GM04504 (cell line): ENCODE measurements at places on chromosomes 5 and 9.

DNA sequence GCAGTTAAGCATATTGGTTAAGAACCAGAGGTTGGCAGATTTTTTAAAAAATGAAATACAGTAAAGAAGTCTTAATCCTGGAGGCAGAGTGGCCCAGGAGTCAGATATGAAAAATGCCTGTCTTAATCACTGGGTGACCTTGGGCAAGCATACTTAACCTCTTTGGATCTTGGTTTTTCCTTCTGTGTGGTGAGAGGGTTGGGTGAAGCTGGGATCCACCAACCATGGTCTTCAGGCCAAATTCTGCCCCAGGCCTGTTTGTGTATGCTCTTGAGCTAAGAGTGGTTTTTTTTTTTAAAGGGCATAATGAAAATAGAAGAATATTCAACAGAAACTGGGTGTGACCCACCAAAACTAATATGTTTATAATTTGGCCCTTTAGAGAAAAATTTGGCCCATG, 20.0 kb upstream of the TEX48 start:
- no peak for DNase-seq

- no peak for DNase-seq
These were observed 17.4 kb upstream of the ADRB2 start for GRCh38 chr5:148808864-148809642.

- DNase-seq: no peak
These were observed 188.4 kb downstream of the C9orf50 start for GRCh38 chr9:129432297-129433154.

- no peak for DNase-seq
These were observed 53.7 kb downstream of the FGD3 start for GRCh38 chr9:93001031-93001430.

GRCh38 chr9:109766351-109766750, 13.6 kb upstream of the PALM2AKAP2 start:
- peak; percentile 88 for DNase-seq

DNA sequence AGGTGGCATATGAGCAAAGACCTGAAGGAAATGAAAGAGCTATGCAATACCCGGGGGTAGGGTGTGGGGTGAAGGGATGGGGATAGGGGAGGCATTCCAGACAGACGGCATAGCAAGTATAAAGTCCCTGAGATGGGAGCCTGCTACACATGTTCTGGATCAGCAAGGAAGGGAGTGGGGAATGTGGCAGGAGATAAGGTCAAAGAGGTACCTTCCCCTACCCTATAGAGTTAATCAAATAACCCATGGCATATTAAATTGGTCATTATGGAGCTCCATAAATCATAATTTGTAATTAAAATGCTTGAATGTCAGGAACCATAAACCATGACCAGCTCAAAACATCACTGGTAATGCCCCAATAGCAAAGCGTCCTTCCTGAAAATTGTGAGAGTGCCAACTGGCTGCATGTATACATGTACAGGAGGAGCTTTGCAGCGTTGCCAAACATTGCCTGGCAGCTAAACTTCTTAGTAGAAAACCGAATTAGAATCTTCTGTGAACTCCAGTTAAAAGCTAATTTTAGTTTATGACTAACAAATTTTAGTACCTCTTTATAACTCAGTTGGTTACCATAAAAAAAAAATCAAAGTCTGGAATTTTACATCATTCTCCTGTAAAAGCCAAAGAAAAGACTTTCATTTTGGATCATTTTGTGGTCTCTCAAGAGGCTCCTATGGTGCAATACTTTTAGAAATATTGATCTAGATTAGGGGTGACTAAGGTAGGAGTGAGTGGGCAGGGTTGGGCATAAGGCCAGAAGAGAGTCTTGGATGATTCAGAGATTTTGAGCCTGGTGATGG, 4.7 kb downstream of the DNAI1 start:
- peak; percentile 58 for DNase-seq

GRCh38 chr5:170206216-170206615, 26.6 kb upstream of the C5orf58 start:
- DNase-seq: no peak

DNA sequence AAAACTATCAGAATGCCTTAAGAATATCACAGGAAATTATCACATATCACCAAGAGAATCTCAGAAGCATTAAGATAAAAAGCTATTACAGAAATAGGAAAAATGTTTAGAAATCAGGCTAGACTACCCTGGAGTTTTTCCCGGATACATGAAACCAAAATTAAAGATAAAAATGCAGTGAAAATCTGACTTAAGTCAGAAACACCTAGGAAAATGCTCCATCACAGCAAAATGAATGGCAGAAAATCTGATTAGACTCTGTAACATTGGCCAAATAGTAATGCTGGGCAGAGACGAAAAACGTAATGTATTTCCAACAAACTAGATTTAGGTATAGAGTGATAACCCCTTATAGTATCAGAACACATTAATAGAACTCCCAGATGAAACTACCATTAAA, 1626.7 kb upstream of the C9orf72 start:
- no peak for DNase-seq

GRCh38 chr9:37668116-37668601, 17.4 kb downstream of the FRMPD1 start:
- no peak for DNase-seq

DNA sequence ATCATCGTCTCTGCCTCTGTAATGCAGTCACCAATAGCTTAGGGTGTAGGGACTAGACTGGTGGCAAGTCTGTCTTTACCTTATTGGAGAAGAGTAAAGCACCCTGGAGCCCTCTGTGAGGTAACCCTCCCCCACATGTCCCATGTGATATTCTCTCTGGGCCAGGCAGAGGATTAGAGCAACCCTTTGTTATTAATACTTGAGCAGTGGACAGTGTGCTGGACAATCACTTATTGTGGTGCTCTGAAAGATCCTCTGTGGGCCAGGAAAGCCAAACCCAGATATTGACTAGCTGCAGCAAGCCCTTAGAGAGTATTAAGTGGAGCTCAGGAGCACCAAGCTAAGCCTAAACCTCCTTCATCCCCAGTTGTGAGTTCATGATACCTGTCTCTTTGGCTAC, 139.7 kb upstream of the RUSC2 start:
- DNase-seq: no peak

GRCh38 chr5:81007637-81008027, 47.5 kb downstream of the RASGRF2 start:
- DNase-seq: no peak

GRCh38 chr9:121636341-121636865, 15.0 kb upstream of the DAB2IP start:
- DNase-seq: peak; percentile 53

GRCh38 chr9:2824564-2824963, 19.3 kb downstream of the PUM3 start:
- no peak for DNase-seq

DNA sequence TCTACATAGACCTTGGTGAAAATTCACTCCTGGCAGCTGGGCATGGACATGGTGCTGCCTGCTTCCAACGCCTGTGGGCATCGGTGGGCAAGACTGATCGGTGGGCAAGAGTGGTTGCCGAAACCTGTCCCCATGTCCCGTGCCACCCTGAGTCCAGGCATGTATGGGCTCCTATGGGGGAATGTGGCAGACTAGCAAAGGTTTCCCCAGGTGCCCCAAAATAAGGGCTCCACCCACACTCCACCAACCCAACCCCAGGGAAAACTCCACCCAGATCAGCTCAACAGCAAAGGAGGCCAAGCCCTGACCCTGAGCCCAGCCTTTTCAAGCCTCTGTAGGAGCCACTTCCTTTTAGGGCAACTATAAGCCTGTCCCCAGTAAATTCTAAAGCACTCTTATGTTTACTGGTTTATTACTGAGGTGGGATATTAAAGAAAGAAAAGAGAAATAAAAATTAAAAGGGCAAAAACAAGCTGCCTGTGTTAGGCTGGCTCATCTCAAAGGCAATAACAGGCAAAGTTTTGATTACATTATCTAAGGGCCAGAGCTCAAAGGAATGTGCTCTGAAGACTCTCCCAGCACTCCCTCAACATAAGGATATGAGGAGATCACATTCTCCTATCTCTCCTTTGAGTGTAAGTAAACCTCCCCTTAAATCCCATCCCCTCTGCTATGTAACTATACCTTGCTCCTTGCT, 8.9 kb upstream of the SPATA31E1 start:
- no peak for DNase-seq

- no peak for DNase-seq
These were observed 78.4 kb downstream of the BOD1 start for GRCh38 chr5:173538018-173538417.

- DNase-seq: peak; percentile 46
These were observed 95.1 kb downstream of the DAPK1 start for GRCh38 chr9:87592554-87593358.

GRCh38 chr5:53963958-53964357, 346.4 kb downstream of the ARL15 start:
- no peak for DNase-seq

DNA sequence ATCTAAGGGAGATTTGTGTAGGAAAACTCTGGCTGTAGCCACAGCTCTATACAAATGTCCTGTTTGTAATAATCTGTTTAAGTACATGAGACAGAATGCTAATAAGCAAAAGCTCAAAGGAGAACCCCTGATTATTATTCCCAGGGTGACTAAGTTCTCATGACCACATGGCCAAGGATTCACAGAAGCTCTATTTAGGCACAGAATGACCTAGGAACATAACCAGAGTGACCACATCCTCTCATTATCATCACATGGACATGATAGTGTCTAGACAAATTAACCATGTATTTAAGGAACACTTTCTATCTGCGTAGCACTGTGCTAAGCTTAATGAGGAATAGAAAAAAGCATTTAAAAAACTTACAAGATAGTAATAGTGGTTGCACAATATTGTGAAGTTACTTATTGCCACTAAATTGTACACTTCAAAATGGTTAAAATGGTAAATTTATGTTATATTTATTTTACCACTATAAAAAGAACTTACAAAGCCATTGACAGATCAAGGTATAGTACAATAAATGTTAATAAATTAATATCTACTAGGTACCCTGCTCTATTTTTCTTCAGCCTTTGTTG, 56.3 kb downstream of the STX17 start:
- no peak for DNase-seq
